ENCODE measurements at places on chromosomes 3 and 15.

DNA sequence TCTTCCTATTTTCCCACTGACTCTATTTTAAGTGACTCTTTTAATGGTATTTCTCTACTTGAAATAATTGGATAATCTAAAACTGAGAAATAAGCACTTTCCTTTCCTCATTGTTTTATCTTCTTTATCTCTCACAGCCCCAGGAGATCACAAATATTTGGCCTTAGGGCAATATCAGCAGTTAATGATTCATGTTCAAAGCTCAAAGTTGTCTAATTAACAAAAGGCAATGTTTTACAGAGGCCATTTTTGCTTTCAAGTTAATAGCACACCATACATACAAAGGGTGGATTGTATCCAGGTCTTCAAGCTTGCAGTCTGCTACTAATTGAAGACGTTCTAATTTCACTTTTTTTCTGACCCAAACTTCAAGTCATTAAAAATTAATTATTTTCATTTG is 120.1 kb downstream of the LRRN1 start:
- no peak for ATAC-seq

GRCh38 chr3:142999881-143000280 is 1.5 kb upstream of the U2SURP start:
- no peak for ATAC-seq

GRCh38 chr15:78034495-78035191 is 42.9 kb downstream of the TBC1D2B start:
- peak; percentile 89 for ATAC-seq

DNA sequence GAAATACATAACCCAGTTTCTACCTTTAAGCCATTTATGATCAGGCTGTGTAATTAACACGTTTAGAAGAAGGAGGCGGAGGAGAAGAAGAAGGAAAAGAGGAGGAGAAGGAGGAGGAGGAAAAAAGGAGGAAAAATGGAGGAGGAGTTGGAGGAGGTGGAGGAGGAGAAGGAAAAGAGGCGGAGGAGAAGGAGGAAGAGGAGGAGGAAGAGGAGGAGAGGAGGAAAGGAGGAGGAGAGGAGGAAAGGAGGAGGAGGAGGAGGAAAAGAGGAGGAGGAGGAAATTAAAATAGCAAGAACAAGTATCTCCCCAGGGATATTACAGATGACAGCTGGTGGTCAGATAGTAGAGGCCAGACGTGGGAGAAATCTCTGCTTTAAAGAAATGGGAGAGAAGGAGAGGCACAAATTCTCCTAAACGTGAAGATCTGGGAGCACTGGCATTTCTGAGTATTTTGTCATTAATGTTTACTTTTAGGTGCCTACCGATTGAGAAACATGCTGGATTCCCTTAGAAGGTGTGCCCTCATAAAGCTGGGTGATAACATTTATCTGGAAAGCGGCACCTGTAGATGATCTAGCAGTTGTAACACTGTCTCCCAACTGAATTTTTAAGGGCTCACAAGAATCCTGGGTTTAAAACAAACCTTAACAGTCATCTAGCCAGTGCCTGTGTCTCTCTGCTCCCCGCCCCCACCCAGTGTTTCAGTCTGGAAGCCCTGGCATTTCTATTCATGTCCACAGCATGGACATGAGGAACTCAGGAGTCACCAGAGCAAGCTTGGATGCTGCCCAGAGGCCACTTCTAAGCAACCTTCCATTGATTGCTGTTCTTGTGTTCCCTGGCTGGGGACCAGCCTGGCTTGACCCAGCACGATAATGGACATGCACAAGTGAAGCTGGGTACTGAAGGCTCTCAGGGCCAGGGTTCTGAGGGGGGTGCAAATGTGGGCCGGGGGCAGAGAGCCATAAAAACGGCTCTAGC is 75.2 kb downstream of the CHRNA7 start:
- no peak for ATAC-seq

DNA sequence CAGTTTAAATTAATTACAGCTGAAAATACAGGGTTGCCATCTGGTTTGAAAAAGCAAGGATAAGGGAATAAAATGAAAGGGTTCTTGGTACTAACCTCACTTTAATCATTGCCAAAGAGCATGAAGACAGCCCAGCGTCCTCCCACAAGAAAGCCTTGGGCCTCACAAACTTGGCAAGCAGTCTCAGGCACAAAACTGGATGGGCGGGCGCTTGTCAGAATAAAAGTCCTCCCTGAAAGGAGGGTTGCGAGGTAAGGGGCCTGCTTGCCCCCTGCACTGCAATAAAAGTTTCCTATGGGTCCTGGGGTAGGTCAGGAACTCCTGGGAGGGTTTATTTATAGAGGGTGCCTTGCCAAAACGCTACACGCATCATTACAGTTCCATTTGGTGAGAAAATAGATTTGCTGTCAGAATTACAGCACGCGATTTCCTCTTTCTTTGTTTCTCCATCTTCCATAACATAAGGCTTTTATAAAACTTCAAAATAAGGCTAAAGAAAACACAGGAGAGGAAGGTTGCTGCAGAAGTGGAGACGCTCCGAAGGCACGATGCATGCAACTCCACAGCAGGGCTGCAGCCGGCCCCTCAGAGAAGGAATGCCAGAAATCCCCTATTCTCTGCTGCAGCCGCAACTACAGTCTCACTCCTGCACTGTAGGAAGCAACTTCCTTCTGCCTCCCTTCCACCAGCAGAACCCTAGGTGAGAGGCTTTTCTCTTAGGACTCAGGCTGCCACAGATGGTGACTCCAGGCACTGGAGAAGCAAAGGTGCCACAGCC is 61.3 kb downstream of the VGLL4 start:
- ATAC-seq = no peak

GRCh38 chr3:38582941-38583645 is 66.4 kb downstream of the SCN5A start:
- ATAC-seq = no peak
